ENCODE measurements at places on chromosomes 1 and 21.

DNA sequence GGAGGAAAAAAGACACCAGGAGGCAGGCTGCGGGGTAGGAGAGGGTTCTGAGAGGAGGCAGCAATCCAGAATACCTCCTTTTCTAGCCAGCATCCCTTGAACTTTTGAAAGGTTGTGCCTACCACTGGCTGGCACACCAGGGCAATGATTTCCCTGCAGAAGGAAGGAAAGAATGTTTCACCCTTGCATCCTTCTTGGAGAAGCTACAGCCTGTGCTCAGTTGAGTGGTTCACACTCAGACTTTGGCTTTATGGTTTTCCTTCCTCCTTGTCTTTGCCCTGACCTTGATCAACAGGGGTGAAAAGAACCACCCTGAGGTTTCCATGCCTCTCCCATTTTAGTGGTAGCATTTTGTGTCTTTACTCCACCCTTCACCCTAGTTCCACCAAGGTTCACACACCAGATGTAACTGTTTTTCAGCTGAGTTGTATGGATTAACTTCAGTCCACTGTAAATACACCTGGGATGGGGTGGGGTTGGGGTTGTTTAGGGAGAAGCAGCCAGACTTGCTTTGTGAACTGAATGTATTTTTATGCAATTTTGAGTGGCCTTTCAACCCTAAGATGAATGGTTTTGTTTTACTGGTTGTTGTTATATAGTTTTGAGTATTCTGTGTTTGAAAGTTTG, 122.3 kb downstream of the SYT2 start:
- no peak for DNase-seq

- no peak for DNase-seq
Measured at GRCh38 chr21:45788198-45788597, 144.7 kb downstream of the PCBP3 start.

- DNase-seq: no peak
Measured at GRCh38 chr1:202804126-202804525, 4.1 kb downstream of the KDM5B start.

GRCh38 chr1:30882678-30883388, 25.7 kb downstream of the SDC3 start:
- DNase-seq: no peak

- DNase-seq: no peak
Measured at GRCh38 chr1:170424346-170424745, 107.6 kb upstream of the GORAB start.
